ENCODE measurements at places on chromosomes 16 and 17. TPM values are rescaled to one million over a fixed set of nuclear protein-coding genes. Genes with fewer than 3 reads are reported as not detected.

The PRAC2 gene
- not detected for total RNA-seq

The ACADVL gene
- 348 TPM for total RNA-seq

The DPEP3 gene
- total RNA-seq: not detected

The OR4D2 gene
- not detected for total RNA-seq

The TMEM186 gene
- total RNA-seq: 11.1 TPM
